Activated CD8-positive, alpha-beta memory T cell treated with anti-CD3 and anti-CD28 coated beads for 1 hour (primary cell): ENCODE measurements at places on chromosomes 6 and 20.

- DNase-seq, result no peak
Measured at GRCh38 chr6:141510803-141511202, 621.9 kb upstream of the GJE1 start.

- no peak for DNase-seq
Measured at GRCh38 chr6:42449917-42450476, 1.7 kb downstream of the TRERF1 start.

DNA sequence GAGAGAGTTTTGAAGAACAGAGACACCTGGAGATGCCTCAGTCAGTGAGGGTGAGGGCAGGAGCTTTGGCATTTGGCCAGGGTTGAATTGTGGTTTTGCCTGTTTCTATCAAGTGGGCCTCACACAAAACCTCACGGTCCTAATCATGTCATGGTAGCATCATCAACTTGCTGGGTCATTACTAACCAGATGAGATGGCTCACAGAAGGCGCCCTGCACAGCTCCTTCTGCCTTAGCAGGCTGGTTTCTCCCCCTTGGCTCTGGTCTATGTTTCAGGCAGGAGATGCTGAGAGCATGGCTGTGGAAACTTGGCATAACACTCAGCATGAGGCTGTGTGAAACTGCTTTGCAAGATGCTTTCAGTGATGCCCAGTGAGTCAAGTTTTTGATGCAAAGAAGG lies 99.3 kb downstream of the LRRC1 start:
- no peak for DNase-seq

- DNase-seq, result no peak
Measured at GRCh38 chr6:167393731-167394130, 68.8 kb downstream of the TTLL2 start.

DNA sequence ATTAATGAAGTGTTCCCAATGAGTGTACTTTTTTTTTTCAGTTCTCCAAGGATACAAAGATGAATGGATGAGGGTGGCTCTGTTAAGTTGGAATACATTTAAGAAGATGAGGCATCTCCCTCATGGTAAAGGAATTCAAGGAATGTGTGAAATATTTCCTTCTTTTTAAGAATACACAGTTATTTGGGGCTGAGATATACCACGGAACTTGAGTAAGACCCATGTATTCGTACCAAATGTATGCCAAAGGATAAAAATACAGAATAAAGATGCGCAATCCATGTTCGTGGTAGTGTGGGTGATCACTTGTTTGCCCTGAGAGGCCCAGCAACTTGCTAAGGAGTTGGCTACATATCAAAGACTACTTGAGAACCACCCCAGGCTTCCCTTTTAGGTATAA lies 164.2 kb upstream of the TCF21 start:
- DNase-seq, result no peak

- DNase-seq, result no peak
Measured at GRCh38 chr6:10733151-10733715, 10.4 kb downstream of the TMEM14C start.

- DNase-seq, result no peak
Measured at GRCh38 chr20:1377984-1378734, 14.7 kb downstream of the FKBP1A start.
